ENCODE measurements at places on chromosomes 13 and 19.

DNA sequence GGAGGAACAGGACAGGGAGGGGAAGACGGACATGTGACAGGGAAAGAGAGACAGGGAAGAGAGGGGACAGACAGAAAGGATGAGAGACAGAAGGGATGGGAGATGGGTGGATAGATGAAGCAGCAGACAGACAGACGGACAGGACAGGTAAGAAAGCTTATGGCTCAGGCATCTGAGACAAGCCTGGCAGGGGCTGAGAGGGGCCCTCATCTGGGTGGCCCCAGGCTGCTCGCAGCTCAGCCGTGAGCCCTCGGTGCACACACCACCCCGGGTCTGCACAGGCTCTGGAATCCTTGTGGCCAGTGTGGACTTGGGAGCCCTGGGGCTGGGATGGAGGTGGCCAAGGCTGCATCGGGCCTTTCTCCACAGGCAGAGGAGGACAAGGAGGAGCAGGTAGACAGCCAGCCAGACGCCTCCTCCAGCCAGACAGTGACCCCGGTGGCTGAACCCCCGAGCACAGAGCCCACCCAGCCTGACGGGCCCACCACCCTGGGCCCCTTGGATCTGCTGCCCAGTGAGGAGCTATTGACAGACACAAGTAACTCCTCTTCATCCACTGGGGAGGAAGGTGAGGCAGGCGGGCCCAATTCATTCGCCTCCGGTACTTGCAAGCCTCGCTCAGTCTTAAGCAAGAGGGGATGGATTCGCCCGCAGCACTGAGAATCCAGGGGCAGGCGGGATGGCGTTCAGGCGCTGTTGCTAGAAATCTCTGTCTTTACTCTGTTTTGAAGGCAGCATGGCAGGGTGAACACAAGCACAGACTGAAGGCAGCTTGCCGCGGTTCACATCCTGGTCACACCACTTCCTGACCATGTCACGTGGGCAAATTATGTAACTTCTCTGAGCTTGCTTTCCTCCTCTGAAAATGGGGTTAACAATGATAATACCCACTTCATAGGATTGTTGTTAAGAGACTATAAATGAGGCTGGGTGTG, 14.0 kb downstream of the GRAMD1A start:
- DNase-seq = no peak

DNA sequence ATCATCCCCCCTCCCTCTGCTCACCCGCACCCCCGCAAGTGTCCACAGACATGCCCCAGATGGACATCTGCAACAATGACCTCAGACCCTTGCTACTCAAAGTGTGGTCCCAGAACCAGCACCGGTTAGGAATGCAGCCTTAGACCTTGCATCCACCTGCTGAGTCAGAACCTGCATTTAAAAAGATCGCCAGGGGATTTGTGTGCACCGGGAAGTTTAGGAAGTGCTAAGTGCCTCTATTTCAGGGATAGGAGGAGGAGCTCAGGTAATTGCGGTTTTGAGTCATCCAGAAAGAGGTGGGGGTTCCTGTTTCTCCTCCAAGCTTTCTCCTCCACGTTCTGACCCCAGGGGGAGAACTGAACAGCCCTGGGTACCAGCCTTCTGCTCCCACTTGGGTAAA, 46.2 kb downstream of the CACNA1A start:
- no peak for DNase-seq

DNA sequence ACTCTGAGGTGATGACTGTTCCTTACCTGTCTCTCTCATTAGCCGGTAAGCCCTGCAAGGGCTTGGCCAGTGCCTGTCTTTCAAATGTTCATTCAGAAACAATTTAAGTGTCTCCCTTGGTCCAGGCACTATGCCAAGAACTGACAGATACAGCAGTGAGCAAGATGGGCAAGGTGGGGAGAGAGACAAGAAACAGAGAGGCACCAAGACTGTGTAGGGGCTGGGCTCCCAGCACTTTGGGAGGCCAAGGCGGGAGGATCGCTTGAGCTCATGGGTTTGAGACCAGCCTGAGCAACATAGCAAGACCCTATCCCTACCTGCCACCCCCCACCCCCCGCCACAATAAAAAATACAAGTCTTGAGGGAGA, 1.3 kb upstream of the CCNE1 start:
- no peak for DNase-seq

GRCh38 chr19:40862333-40862732, 12.1 kb upstream of the CYP2A6 start:
- DNase-seq = no peak

DNA sequence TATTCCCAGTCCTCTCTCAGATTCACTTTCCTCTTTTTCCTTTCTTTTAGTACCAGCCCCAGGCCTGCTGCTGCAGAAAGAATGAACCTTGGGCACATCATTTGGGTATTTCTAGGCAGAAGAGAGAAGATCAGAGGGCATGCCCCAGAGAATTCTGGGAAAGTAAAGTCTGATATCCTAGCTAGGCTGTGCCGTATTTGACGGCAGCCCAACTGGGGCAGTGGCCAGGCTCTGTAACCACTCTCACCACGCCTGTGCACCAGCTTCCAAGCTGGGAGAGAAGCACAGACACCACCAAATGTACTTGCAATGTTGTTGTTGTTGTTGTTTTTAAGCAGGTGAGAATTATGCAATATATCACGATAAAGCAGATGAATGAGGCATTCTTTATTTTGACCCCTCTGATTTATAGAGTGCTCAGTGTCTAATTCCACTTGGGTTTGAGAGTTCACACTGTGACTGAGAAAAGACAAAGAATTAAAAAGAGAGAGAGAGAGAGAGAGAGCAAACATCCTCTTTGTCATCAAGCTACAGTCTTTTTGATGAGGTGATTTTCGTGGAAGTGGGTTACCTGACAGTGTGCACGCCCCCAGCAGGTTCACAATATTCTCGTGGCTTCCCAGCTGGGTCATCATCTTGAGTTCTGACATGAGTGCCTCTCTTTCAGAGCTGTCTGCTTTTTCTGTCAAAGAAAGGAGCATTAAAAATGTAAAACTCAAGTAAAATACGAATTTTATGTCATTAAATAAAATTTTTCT, 39.3 kb upstream of the URAD start:
- no peak for DNase-seq

DNA sequence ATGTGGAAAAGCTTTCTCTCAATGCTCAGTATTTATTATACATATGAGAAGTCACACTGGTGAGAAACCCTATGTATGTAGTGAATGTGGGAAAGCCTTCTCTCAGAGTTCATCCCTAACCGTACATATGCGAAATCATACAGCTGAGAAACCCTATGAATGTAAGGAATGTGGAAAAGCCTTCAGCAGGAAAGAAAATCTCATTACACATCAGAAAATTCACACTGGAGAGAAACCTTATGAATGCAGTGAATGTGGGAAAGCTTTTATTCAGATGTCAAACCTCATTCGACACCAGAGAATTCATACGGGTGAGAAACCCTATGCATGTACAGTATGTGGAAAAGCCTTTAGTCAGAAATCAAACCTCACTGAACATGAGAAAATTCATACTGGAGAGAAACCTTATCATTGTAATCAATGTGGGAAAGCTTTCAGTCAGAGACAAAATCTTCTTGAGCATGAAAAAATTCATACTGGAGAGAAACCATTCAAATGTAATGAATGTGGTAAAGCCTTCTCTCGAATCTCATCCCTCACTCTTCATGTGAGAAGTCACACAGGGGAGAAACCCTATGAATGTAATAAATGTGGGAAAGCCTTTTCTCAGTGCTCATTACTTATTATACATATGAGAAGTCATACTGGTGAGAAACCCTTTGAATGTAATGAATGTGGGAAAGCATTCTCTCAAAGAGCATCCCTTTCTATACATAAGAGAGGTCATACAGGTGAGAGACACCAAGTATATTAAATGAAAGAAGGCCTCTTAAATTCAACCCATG, 34.4 kb downstream of the ZNF568 start:
- no peak for DNase-seq

- no peak for DNase-seq
Observed at GRCh38 chr19:6047256-6047655, 63.0 kb downstream of the RFX2 start.

DNA sequence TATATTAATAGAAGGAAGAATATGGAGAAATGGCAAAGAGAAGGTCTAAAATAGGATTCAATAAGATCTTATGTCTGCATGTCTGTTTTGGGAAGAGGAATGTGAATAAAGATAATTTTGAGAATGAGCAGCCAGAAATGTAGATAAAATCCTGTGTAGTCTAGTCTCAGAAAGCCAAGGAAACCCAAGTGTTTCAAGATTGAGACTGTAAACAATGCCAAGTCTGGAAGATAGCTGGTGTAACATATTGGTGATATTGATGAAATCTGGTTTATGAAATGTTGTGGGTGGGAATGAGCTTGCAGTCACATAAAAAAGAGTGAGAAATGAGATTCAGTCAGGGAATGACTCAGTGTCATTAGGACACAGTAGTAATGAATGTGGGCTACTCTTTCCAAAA, 1180.3 kb upstream of the PCDH20 start:
- no peak for DNase-seq

- no peak for DNase-seq
Observed at GRCh38 chr13:79847882-79848592, 367.1 kb downstream of the NDFIP2 start.

GRCh38 chr19:51712461-51713081, 11.2 kb downstream of the HAS1 start:
- DNase-seq = no peak

DNA sequence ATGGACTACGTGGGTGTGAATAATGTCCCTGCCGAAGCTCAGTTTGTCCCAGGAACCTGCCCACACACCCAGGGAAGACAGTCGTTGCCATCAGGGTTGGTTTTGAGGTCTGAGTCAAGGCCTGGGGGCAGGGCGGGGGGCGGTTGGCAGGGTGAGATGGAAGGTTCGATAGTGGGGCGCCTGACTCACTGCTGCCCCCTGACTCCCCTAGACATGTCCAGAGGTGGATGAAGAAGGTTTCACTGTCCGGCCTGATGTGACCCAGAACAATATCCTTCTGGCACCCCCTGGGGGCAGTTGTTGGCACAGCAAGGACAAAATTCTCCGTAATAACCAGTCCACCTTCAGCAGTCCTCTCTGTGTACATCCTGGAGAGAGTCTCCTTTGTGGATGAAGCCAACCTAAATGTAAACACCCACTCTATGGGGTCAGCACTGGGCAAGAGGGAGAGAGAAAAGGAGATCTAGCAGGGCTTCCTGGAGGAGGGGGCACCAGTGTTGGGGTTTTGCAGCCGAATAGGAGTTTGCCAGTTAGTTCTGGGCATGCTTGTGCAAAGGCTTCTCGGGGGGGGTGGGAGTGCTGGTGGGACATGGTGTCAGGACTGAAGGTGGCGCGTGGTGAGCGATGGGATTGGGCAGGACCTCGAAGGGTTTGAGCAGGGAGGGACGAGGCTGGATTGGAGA, 19.6 kb upstream of the B3GNT3 start:
- no peak for DNase-seq

GRCh38 chr19:49150106-49150943, 4.9 kb downstream of the HRC start:
- DNase-seq = peak; percentile 86

- no peak for DNase-seq
Observed at GRCh38 chr19:12751635-12752034, at the start of gene BEST2. BEST2 (plus strand) TSS chr19:12751791; CDS start chr19:12752593, 802 bp downstream.

DNA sequence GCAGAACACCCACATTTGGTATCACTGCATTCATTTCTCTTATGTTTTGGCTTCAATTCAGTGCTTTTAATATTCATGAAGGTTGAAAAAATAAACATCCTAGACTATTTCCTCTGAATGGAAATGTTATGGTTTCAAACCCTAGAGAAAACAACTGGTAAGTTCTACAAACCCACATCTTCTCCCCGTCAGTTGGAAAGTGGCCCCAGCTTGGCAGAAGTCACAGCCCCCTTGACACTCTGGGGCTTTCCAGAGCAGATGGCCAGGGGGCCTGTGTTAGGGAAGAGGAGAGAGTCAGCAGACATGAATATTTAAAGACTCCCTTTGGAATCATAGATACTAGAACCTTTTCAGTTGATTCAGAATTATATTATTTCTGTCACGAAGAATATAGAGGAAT, 123.9 kb downstream of the SHISA2 start:
- no peak for DNase-seq

DNA sequence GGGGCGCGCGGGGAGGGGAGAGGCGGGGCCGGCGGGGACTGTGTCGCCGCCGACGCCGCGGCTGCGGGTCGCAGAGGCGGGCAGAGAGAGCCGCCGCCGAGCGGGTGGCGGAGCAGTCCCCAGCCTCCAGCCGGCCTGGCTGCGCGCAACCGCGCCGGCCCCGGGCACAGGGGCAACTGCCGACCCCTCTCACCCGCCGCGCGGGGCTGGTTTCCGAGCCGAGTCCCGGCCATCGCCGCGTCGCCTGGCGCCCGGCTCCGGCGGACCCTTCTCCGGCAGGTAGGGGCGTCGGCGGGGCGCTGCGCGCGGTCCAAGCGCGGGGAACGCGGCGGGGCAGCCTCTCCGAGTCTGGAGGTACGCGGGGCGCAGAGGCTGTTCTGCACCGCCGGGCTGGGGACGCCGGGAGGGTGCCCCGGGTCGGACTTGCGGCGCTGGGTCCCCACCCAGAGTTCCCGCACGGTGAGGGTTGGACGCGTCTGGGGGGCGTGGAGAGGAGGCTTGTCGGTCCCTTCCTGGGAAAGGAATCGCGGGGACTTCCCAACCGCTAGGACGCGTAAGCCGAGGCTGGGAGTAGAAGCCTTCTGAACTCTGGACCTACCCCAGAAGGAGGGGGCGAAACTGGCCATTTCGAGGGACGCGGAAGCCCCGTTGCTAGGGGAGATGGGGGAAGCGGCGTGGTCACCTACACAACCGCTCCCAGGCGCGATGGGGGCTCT, 133.6 kb upstream of the MYO16 start:
- DNase-seq = no peak

- DNase-seq = peak; percentile 28
Observed at GRCh38 chr19:14375055-14375581, 6.1 kb upstream of the ADGRE5 start.

DNA sequence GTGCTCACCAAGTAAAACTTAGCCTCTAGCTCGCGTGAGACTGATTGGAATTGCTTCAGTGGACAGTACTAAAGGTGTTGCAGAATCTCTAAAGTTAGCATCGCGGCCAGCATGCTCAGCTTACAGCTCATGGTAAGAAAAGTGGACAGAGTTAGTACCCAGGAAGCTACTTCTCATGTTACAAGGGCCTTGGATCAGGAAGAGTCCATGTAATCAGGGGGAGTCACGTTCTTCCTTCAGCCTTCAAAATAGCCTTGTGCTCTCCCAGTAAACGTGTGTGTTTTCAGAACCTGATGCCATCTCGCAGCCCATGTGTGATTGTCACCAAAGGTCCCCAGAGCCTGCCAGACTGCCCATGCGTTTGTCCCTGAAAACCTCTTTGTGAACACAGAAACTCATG, 195.8 kb upstream of the RNF113B start:
- no peak for DNase-seq

- no peak for DNase-seq
Observed at GRCh38 chr13:111940892-111941291, 126.1 kb upstream of the SOX1 start.

GRCh38 chr19:42143341-42144234, 11.3 kb upstream of the POU2F2 start:
- no peak for DNase-seq

Measured in right cardiac atrium (tissue), 5 donors.